ENCODE measurements at places on chromosomes 6 and 20. TPM values are rescaled to one million over a fixed set of nuclear protein-coding genes. Genes with fewer than 3 reads are reported as not detected.

The GTSF1L gene
- 1.1 TPM for total RNA-seq

The PRDM13 gene
- not detected for total RNA-seq

The TMEM151B gene
- total RNA-seq: not detected

GRCh38 chr6:20777801-20778200 lies 243.5 kb downstream of the CDKAL1 start:
- H3K27me3 ChIP-seq: no peaks in the 10 kb centered on the region
- no peak overlapping the region for H3K4me3 ChIP-seq
- H3K4me1 ChIP-seq: no peaks in the 10 kb centered on the region
- peaks cover 6% of the 10 kb centered on the region for H3K36me3 ChIP-seq
- DNase-seq: no peak

DNA sequence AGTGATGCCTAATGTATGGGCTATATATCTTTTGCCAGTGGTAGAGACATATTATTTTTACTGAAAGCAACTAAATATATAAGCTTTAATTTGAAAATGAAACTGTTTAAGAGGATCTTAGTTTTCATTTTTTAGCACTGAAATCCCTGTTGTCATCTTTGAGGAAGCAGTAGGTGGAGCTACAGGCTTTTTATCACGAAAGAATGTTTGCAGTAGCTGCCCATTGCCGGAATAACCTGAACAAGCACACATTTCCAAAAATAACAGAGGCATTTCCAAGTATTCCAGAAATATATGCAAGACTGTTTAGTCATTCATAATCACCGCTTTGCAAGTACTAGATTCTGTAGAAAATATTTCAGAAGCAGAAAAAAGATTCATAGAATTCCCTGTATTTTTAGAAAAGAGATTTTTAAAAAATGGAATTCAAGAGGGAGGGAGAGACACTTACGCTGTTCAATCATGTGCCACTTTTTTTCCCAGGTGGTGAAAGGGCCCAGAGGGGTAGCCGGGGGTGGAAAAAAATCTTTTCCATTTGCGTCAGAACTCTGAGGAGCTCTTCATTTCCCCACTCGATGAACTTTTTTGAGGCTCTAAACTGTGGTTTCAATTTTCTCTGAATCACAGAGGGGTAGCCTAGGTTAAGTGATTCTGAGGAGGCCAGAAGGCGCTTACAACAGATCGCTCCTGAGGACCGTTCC lies 142.5 kb upstream of the FERMT1 start:
- H3K27me3 ChIP-seq: no peaks in the 10 kb centered on the region
- no peaks in the 10 kb centered on the region for H3K4me1 ChIP-seq
- H3K36me3 ChIP-seq: no peaks in the 10 kb centered on the region
- DNase-seq: no peak
- no peak overlapping the region for H3K4me3 ChIP-seq
- H3K27ac ChIP-seq: no peak overlapping the region

DNA sequence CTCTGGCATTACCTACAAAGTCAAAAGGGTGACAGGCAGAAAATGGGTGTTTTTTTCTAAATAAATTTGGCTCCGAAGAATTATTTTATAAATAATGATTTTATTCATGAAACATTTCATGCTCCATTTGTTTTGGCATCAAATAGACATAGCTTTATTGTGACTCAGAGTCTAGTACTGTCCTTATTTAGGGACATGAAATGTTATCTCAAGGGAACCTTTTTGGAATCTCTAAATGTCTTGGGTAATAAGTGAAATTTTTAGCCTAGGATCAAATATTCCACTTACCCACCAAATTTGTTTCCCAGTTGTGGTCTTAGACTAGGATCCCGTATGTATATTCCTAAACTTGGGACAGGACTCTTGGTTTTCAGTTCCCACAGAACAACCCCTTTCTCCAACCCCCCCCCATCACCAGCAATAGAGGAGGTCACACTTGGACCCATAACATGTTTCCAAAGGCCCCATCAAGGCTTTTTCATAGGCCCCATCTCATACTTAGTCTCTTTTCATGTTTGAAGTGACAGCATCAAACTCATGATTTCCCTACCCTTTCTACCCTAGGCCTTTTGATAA lies 81.8 kb downstream of the JAG1 start:
- no peak overlapping the region for H3K4me3 ChIP-seq
- H3K36me3 ChIP-seq: no peaks in the 10 kb centered on the region
- H3K4me1 ChIP-seq: no peaks in the 10 kb centered on the region
- no peaks in the 10 kb centered on the region for H3K27me3 ChIP-seq
- DNase-seq: no peak
- H3K27ac ChIP-seq: no peak overlapping the region

DNA sequence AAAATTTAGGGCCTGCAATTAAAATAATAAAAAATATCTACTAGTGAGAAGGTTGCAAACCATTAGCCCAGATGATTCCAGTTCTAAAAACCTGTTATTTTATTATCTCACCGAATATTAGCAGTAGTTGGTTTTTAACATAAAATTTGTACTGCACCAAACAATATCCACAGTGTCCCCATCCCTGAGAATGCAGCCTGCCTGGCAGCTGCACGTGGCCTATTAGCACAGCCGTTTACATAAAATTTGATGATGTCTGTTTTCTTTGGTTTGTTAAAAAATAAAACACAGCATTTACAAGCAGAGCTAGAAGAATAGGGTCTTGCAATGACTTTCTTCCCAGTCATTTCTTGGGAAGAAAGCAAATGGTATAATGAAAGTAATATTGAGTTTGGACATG lies 58.2 kb downstream of the FUT9 start:
- no peaks in the 10 kb centered on the region for H3K4me1 ChIP-seq
- no peak overlapping the region for H3K4me3 ChIP-seq
- H3K27me3 ChIP-seq: no peaks in the 10 kb centered on the region

- H3K4me1 ChIP-seq: no peaks in the 10 kb centered on the region
- no peak overlapping the region for H3K4me3 ChIP-seq
- H3K27ac ChIP-seq: no peak overlapping the region
- H3K36me3 ChIP-seq: no peaks in the 10 kb centered on the region
Observed at GRCh38 chr6:35558571-35558970, 45.9 kb upstream of the TULP1 start.

DNA sequence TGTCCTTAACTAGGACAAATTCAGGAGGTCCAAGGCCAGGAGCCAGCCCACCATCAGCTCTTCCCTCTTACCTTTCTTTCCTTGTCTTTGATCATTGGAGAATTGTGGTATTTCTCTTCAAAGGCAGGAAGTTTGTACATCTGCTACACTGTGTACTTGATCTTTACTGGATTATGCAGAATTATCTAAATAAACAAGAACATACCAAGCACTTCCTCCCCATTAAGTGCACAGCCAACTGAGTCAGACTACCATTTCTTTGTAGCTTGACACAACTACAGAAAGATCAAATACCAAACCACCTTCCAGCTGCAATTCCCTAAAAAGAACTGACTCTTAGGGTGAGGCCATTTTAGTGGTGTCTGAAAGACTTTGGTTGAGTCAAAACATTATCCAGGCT lies 195.1 kb downstream of the HDGFL1 start:
- H3K27me3 ChIP-seq: no peaks in the 10 kb centered on the region
- H3K27ac ChIP-seq: no peak overlapping the region
- H3K4me1 ChIP-seq: no peaks in the 10 kb centered on the region
- H3K36me3 ChIP-seq: no peaks in the 10 kb centered on the region

GRCh38 chr20:24442909-24443308 lies 26.5 kb upstream of the SYNDIG1 start:
- no peak overlapping the region for H3K4me3 ChIP-seq
- no peaks in the 10 kb centered on the region for H3K36me3 ChIP-seq
- H3K27me3 ChIP-seq: no peaks in the 10 kb centered on the region

- no peak overlapping the region for H3K27ac ChIP-seq
- no peak overlapping the region for H3K4me3 ChIP-seq
- no peaks in the 10 kb centered on the region for H3K27me3 ChIP-seq
- no peaks in the 10 kb centered on the region for H3K4me1 ChIP-seq
- DNase-seq: no peak
Observed at GRCh38 chr6:66772800-66773199, 1065.8 kb upstream of the EYS start.

GRCh38 chr6:149064660-149065015 lies 252.9 kb upstream of the TAB2 start:
- H3K4me3 ChIP-seq: no peak overlapping the region
- peaks cover 47% of the 10 kb centered on the region for H3K4me1 ChIP-seq

DNA sequence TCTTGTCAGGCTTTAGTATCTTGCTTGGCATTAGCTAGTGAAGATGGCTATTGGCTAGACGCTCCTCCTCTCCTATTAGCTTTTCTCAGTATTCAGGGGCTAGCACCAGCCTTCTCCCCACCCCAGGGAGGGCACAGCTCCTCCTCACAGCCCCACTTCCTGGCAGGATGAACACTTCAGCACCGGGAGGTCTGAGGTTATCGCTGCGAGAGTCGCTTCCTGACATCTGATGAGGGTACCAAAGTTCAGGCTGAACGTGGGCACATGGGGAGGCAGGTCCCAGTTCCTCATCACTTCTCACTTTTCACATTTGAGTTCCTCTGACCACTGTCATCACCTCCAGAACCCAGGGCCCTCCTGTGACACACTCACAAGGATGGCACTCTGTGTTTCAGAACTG lies 66.6 kb downstream of the LAMA4 start:
- no peak overlapping the region for H3K4me3 ChIP-seq
- peaks cover 4% of the 10 kb centered on the region for H3K27me3 ChIP-seq
- no peak overlapping the region for H3K27ac ChIP-seq
- H3K36me3 ChIP-seq: no peaks in the 10 kb centered on the region

DNA sequence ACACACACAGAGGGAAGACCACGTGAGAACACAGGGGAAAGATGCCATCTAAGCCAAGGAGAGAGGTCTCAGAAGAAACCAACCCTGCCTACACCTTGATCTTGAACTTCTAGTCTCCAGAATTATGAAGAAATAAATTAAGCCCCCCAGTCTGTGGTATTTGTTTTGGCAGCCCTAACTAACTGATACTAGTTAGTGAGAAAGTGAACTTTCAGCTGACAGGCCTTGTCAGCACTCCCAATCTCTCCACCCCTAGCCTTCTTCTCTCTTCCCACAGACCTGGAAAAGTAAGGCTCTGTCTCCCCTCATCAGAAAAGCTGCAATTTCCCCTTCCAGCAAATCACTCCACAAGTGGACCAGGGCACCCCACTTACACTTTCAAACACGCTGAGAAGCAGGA lies 108.6 kb upstream of the CDYL start:
- H3K36me3 ChIP-seq: no peaks in the 10 kb centered on the region
- DNase-seq: no peak
- no peaks in the 10 kb centered on the region for H3K4me1 ChIP-seq
- H3K27ac ChIP-seq: no peak overlapping the region
- no peak overlapping the region for H3K4me3 ChIP-seq

- DNase-seq: no peak
- no peaks in the 10 kb centered on the region for H3K27me3 ChIP-seq
- peaks cover 95% of the 10 kb centered on the region for H3K36me3 ChIP-seq
- no peak overlapping the region for H3K27ac ChIP-seq
- H3K4me1 ChIP-seq: no peaks in the 10 kb centered on the region
- H3K4me3 ChIP-seq: no peak overlapping the region
Observed at GRCh38 chr6:160085713-160086505, 35.7 kb upstream of the SLC22A1 start.

DNA sequence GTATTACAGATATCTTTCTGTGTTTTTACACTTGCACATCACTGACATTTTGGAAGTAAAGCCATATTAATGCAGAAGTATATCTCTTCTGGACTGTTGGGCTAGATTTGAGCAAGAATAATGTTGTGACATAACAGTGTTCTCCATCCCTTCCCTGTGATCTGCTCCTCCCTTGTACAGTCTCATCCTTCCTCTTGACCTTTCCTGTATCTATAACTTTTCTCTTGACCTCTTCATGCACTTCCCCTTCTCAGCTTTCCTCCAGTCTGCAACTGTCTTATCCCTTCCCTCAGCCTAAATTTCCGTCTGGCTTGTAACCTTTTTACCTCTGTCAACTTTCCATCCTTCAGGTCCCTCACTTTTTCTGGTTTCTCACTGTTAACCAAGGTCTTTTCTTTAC lies 29.8 kb downstream of the NCOA3 start:
- H3K4me1 ChIP-seq: peaks cover 6% of the 10 kb centered on the region
- no peaks in the 10 kb centered on the region for H3K27me3 ChIP-seq
- DNase-seq: no peak
- peaks cover 3% of the 10 kb centered on the region for H3K36me3 ChIP-seq

- H3K36me3 ChIP-seq: peaks cover 8% of the 10 kb centered on the region
- peaks cover 5% of the 10 kb centered on the region for H3K4me1 ChIP-seq
- no peak for DNase-seq
- H3K27me3 ChIP-seq: no peaks in the 10 kb centered on the region
- H3K4me3 ChIP-seq: no peak overlapping the region
Observed at GRCh38 chr6:42808492-42809483, 26.9 kb downstream of the BICRAL start.

DNA sequence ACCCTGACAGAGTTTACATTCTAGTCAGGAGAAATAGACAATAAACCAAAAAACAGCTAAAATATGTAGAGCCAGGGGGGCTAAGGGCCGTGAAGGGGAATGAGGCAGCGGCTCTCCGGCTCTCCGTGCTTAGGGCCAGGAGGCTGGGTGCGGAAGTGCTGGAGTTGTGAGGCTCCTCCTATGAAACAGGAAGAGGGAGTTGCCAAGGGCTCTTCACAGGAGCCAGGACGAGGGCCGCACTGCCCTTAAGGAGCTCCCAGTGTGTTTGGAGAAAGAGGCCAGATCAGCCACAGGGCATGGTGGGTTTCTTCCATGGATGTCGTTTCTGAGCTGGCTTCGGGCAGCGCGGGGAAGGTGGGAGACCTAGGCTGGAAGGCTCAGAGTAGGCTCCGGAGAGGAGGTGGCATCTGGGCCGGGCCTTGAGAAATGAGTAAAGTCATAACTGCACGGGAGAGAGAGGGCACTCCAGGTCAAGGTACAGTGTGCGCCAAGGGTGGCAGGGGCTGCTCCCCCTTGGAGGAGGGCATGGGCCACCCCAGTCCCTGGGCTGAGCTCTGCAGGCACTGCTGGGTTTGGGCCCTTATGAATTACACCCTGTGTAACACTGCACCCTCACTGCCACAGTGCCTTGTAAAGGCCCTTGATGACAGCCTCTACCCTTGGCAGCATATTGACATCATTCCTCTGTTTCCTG lies 20.8 kb upstream of the MLN start:
- no peaks in the 10 kb centered on the region for H3K4me1 ChIP-seq
- H3K27me3 ChIP-seq: no peaks in the 10 kb centered on the region
- H3K36me3 ChIP-seq: no peaks in the 10 kb centered on the region
- H3K4me3 ChIP-seq: no peak overlapping the region
- no peak overlapping the region for H3K27ac ChIP-seq

- H3K36me3 ChIP-seq: no peaks in the 10 kb centered on the region
- no peak overlapping the region for H3K27ac ChIP-seq
- no peak overlapping the region for H3K4me3 ChIP-seq
- DNase-seq: no peak
- H3K27me3 ChIP-seq: no peaks in the 10 kb centered on the region
- H3K4me1 ChIP-seq: no peaks in the 10 kb centered on the region
Observed at GRCh38 chr6:120122401-120122800, 772.8 kb upstream of the MAN1A1 start.

GRCh38 chr20:62835931-62836861 lies 19.3 kb downstream of the COL9A3 start:
- no peak for DNase-seq
- H3K36me3 ChIP-seq: no peaks in the 10 kb centered on the region

DNA sequence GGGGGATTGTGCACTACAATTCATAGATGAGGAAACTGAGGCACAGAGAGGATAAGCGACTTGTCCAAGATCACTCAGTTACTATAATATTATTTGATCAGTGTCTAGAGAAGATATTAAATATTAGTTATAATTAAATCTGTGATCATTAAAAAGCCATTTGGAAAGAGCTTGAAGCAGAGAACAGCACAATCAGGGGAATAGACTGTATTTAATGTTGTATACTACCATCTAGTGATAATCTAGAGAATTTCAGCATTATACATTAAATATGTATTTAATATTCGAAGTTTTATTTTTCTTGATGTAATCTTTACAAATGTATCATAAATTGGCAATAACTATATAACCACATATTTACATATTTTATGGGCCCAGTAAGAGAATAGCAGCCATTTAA lies 20.1 kb upstream of the MTCL3 start:
- no peak overlapping the region for H3K4me3 ChIP-seq
- no peak overlapping the region for H3K27ac ChIP-seq
- DNase-seq: peak; percentile 40
- no peaks in the 10 kb centered on the region for H3K36me3 ChIP-seq
- H3K27me3 ChIP-seq: peaks cover 3% of the 10 kb centered on the region
